BJ (cell line): ENCODE measurements at places on chromosomes 6 and 20.

DNA sequence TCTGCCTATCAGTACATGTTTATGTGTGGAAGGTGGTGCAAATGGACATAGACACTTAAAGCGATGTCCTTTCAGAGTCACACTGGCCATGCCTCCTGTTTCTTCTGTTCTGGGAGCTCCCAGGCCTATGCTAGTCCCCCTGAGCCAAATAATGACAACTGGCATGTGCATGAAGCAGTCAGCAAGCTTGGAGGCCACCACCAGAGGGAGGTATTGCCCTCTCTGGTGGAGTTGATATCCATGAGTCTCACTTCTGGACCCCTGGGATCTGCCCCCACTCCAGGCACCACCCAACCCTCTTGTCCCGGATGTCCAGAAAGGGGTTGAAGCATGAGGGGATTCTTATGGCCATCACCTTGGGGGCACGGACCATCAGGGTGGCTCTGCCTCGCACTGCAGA is 172.2 kb downstream of the AIG1 start:
- DNase-seq: no peak

DNA sequence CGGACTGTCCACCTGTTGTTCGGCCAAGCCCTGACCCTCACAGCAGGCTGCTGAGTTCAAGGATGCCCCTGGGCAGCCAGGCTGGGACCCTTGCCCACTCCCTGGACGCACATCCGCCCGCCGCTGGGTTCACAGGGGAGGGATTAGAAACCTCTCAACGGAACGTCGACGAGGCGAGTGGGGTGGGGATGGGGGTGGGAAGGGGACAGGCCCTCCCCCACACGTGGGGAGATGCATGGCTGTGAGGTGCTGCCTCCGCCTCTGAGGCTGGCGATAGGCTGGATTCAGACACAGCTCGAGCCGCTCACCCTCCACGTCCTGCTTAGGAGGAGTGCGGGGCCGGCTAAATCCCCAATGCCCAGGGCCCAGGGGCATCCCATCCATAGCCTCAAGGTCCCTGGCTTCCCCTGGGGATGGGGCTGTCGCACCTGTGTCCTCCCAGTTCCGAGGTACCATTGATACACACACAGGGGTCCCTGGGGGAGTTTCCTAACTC is 90.6 kb upstream of the BHLHE23 start:
- no peak for DNase-seq

- DNase-seq: no peak
Observed at GRCh38 chr20:59972037-59972801, 14.0 kb downstream of the CDH26 start.

DNA sequence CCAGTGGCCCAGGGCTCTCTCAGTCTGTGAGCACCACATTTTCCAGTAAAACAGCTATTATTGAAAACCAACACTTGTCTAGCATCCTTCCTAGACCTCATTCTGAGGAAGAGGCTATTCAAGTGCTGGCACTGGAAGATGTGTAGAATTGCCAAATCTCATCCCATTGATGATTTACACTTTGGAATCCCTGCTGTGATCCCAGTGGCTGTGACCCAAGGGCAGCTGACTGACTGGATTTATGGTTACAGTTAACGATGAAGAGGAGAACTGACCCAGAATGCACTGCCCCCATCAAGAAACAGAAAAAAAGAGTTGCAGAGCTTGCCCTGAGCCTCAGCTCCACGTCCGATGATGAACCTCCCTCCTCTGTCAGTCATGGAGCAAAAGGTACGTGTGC is 2.4 kb downstream of the CMTR1 start:
- no peak for DNase-seq

- DNase-seq: no peak
Observed at GRCh38 chr6:149761438-149761837, 11.9 kb downstream of the PCMT1 start.

DNA sequence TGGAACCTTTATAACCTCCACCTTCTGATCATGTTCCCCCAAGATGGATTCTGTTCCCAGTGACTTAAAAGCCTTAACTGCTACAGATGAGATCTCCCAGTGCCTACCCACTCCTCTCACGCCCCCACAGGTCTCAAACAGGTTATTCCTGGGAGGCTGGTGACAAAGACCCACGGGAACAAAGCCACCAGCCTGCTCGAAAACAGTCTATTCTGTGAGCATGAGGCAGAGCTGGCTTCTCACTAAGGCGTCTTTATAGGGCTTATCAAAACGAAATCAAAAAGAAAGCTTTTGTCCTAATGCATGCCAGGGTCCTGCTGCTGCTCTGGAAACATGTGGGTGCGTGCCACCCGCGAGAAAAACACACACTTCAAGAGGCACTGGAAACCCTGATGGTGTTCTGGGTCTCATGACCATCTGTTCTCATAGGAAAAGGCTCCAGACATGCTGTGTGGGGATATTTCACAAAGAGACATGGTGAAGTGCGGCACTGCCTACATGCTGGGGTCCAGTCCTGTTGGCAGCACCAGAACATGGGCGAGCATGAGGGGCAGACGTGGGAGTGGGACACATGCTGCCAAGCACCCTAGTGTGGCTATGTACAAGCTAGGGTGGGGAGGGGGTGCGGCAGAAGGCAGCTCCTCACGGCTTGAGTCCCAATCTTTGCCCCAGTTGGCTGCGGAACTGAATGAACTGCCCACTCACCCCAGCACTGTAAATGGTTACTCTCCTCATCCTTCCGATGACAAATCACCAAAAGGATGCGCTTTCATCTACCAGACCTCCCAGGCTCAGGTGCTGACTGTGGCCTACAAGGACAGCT is 2.1 kb downstream of the FKBP1A start:
- DNase-seq: no peak

- DNase-seq: no peak
Observed at GRCh38 chr20:4625687-4626086, 96.0 kb upstream of the PRND start.

DNA sequence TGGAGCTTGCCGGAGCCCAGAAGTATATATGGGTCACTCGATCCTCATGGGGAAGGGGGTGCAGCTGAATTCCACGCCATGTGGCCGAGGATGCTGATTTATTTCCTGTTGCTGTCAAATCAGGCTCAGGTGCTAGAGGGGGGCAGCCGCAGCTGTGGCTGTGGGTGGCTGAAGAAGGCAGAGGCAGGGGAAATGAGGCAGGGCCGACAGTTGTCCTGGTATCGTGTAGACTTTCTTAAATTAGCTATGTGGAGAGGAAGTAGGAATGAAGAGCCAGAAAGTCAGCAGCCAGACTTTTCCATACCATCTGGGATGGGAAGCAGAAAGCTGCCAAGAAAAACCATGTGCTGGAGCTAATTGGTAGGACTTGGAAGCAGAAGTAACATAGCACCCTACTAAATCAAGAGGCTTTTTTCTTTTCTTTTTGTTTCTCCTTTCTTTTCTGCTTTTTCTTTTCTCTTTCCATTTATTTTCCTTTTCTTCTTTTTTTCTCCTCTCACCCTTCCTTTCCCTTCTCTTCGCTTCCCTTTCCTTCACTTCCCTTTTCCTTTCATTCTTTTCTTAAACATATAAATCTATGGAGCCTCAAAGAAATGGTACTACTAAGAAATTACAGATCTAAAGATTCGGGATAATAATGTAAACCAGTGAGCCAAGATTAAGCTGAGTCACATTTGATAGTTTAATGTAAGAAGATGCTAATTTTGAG is 90.6 kb upstream of the CD83 start:
- DNase-seq: no peak

- no peak for DNase-seq
Observed at GRCh38 chr6:37741757-37742400, 44.2 kb upstream of the MDGA1 start.

DNA sequence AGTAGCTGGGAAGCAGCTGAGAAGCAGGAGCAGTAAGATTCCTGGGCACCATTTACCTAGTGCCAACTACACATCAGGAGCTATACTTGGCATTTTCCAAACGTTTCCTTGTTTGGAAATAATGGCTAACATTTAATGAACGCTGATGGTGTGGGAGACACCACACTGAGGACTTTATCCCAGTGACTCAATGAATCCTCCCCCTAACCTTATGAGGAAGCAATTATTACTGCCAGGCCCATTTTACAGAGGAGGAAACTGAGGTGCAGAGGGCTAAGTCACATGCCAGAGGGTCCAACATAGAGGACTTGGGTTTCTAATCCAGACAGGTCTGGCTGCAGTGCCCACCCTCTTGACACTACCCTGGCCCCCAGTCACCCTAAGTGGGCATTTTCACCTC is 6.1 kb downstream of the PTGIS start:
- no peak for DNase-seq

DNA sequence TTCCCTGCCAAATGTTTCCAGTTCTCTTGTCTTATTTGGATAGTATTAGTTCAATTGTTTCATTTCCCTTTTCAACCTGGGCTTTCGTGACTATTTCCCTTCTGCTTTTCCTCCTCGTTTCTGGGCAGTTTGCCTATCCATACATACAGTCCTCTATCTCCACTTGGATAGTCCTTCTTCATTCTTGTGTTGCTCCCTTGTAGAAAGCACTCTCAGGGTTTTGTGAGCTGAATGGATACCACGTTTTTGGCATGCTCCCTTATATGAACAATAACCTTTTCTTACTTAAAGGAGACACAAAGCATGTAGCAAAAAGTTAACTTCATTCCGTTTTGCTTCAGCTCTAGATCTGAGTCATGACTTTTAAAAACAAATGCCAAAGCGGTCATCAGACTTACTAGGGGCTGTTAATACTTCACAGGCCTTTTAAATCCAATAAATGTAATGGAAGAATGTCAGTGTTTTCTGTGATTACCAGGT is 16.6 kb downstream of the CRYBG1 start:
- no peak for DNase-seq

GRCh38 chr20:36339646-36340592 is 33.8 kb downstream of the DLGAP4 start:
- DNase-seq: no peak

DNA sequence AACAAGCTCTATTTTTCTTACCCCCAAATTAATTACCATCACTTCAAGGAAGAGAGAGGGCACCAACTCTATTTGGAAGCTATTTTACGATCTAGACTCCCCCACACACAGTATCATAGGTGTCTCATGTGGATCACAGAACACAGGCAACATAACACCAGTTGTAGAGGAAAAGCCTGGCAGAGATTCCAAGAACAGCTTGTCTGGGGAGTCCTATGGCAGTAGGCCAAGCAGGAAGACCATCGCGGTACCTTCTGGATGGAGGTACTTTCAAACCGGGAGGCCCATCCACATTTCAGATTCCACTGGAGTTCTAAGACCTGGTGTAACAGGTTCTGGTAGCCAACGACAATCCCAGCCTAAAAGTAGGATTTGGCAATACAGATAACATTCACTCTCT is 37.6 kb upstream of the SPDEF start:
- DNase-seq: no peak

DNA sequence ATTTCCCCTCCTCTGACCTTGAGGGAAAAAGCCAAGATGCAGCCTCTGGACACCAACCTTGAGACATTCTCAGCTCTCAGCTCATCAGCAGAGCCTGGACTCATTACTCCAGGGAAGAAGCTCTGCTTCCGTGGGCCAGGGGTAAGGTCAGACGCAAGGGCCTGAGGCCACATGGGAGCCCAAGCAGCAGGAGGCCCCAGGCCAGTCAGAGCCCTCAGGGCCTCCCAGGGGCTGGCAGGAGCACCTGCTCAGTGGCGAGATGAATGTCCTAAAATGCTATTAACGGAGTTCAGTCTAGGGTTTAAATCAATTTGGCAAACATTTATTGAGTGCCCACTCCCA is 208.6 kb downstream of the ERMARD start:
- no peak for DNase-seq

DNA sequence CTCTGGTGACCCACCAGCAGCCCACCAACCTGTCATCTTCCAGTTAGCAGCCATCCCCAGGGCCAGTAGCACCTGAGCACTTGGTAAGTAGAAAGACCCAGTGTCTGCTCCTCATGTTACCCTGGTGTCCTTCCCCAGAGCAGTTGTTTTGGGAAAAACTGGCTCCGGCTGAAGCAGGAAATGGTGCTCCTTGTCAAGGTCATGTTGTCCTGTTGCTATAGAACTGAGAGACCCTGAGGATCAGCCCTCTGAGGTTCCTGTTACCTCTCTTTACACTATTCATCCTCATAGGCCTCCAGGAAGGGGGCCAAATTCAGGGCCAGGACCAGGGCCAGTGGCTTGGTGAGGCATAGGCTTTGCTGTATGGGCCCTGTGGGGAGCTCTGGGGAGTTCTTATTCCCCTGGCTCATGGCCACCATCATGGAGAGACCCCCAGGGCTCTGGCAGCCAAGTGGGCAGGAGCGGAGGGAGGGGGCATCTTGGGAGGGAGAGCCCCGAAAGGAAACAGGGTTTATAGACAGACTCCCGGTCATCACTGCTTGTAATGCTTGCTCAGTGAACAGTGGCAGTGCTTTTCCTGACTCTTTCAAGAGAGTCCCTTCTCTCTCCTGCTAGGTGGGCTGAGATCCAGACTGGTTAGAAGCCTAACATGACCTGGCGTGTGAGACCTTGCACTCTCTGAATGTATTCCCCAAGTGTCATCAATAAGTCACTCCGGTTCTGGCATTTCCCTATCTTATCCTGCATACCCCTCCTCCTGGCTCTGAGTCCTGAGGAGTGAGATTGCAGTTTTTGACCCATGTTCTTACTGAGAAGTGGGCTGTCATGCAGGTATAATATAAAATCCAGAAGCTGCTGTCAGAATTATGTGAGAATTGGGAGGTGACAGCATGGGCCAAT is 50.7 kb downstream of the PPARD start:
- no peak for DNase-seq

DNA sequence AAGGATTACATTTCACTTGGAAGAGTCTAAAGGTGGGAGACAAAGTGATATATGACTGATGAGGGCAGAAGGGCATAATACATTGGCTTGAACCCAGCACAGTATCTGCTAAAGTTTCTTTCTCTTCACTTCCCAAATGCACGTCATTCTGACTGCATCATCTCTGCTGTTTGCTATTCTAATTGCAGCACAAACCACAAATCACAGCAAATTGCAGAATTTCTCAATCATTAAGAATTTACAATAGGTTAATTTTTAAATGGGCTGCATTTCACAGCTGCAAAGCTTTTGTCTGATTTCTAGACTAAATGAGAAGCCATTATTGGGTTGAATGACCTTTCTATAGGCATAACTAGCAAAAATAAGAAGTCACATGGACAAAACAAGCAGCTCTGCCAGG is 337.0 kb downstream of the RNGTT start:
- DNase-seq: no peak

- no peak for DNase-seq
Observed at GRCh38 chr20:24744747-24745146, 204.3 kb upstream of the CST7 start.

DNA sequence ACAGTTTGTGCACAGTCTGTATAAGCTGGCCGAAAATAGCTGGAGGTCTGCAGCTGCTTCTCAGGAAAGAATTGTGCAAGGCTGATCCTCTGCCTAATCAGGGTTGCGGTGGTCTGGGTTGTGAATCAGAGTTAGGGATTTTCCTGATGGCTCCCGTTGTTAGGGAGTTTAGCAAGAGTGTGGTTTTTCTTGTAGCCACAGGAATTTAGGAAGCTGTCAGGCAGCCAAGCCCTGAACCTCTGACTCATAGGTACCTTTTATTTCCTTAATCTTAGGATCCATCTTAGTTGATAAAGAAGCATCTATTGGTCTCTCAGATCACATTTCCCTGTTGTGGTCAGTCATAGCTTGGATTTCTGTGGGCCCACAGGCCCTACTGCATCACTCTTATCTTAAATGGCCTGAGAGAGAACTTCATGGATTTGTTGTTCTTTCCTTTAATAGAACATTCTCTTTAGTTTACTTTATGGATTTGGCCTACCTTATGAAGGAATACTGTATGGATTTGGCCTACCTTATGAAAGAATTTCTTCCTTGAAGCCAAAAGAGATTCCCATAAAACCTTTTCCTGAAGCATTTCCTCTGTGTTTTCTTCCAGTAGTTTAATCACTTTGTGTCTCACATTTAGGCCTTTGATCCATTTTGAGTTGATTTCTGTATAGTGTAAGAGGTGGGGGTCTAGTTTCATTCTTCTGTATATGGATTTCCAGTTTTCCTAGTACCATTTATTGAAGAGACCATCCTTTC is 10.3 kb downstream of the KIF25 start:
- peak; percentile 93 for DNase-seq
